ENCODE measurements at places on chromosomes 1 and 21.

- DNase-seq = no peak
These were observed 1.6 kb downstream of the FCN3 start for GRCh38 chr1:27372808-27373690.

DNA sequence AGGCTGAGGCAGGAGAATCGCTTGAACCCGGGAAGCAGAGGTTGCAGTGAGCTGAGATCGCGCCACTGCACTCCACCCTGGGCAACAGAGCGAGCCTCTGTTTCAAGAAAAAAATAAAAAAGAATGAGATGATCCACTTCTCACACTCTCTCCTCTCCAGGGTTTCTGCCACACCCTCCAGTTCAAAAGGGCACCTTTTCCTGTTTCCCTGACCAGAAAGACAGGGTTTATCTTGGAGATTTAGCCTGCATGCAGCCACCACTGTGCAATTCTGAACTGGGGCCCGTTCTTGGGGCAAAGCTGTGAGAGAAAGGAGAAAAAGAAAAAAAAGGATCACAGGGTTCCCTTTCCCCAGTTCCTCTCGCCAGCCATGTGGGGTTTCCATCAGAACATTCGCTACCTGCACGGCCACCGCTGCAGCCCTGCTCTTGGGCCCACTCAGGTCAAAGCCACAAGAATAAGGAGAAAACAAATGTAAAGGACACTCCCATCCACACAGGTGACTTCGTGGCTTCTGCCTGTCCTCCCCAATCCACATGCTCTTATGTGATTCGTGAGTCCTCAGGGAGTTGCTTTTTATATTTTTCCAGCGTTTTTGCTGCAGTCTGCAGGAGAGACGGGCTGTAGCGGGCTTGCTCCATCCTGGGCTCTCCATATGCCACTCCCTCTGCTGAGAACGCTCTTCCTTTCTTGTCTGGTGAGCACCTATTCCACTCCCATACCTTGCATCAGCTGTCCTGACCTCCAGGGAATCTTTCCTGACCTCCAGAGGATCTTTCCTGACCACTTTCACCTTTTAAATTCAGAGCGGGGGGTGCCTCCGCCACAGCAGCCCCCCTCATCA is 26.4 kb downstream of the GNG4 start:
- DNase-seq = no peak

DNA sequence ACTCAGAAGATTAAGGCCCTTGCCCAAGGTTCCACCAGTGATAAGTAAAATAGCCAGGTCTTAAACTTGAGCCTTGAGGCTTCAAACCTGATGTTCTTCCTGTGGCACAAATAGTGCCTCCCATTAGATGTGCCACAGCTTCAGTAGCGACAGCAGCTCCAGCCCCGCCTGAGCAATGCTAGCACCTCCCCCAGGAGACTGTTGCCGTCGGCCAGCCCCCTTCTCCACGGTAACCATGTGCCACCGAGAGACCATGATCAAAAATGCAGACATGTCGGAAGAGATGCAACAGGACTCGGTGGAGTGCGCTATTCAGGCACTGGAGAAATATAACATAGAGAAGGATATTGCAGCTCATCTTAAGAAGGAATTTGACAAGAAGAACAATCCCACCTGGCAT is 32.2 kb downstream of the KLHDC7A start:
- DNase-seq = no peak

- DNase-seq = no peak
These were observed 15.4 kb downstream of the RABGAP1L start for GRCh38 chr1:174174461-174175329.

GRCh38 chr21:33549848-33550771 is 7.3 kb downstream of the SON start:
- no peak for DNase-seq

DNA sequence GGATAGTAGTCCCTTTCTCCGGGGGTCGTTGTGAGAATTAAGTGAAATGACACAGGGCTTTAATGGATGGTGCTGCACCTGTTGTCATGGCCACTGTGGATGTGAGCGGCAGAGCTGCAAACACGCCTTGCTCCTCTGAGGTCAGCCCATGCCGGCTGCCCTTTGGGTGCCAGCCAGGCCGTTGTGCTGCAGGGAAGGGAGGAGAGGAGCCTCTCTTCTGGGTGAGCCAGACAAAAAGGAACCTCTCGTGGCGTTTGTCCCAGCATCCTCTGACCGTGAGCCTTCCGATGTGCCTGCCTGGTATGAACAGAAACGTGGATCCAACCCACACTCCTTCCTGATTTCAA is 383.0 kb upstream of the VAMP3 start:
- DNase-seq = no peak

DNA sequence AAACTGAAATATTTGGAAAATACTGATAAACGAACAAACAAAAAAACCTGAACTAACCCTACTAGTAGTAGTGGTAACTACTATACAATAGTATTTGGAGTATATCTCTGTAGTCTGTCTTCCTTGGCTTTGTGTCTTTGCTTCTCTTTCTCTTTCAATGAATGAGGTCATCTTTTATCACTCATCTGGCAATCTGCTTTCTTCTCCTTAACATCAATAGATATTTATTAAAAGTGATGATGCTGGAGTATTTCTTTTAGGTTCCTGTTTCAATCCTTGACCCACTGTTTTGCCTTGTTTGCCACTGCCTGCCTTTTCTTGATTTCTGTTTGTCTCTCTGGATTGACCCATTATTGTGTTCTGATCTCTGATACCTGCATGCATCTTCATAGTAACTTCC is 71.5 kb downstream of the ROR1 start:
- DNase-seq = no peak

- no peak for DNase-seq
These were observed 21.5 kb downstream of the PRKACB start for GRCh38 chr1:84165601-84166000.

DNA sequence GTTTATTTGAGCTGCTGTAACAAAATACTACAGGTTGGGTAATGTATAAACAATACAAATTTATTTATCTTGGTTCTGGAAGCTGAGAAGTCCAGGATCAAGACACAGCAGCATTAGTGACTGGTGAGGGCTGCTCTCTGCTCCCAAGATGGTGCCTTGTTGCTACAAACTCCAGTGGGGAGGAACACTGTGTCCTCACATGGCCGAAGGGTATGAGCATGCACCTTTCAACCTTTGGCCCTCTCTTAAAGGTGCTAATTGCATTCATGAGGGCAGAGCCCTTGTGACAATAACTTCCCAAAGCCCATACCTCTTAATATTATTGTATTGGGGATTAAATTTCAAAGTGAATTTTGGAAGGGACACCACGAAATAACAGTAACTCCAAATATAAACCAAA is 55.3 kb upstream of the ATP1B1 start:
- no peak for DNase-seq

DNA sequence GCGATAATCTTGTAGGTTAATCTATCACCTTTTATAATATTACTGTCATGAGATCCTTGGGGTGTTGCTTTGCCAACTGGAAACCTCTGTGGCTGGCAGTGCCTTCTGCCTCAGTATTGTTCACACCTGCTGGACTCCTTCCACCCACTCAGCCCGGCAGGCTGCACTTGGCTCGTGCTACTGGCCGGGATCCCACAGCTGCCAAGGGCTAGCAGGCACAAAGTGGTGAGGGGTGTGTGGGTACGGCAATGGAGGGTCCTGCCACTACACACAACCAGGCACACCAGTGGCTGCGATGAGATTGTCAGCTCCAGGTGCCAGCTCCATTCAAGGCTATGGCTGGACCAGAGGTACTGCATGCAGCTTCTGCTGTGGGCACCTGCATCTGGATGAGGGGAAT is 191.2 kb upstream of the LYPLAL1 start:
- DNase-seq = no peak

- DNase-seq = no peak
These were observed 716 bp upstream of the MTARC1 start for GRCh38 chr1:220786057-220786336.

DNA sequence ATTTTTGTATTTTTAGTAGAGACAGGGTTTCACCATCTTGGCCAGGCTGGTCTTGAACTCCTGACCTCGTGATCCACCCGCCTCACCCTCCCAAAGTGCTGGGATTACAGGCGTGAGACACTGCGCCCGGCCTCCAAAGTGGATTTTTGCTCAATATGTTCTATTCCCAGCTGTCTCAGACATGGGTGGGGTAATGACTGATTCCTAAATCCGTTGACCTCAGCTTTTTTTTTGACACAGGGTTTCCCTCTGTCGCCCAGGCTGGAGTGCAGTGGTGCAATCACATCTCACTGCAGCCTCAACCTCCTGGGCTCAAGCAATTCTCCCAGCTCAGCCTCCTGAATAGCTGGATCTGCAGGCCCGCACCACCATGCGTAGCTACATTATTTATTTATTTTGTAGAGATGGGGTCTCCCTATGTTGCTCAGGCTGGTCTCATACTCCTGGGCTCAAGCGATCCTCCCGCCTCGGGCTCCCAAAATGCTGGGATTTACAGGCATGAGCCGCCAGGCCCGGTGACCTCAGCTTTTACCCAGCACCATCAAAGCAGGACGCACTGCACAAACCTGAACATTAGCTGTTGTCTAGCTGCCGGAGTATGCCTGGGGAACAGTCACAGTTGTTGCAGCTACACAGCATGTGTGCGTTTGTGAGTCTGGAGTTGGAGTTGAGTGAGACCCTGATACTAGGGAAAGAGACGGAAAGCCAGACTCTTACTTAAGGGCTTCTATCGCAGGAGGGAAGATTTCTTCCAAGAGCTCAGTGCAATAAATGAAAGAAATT is 43.7 kb upstream of the PSEN2 start:
- DNase-seq = no peak

DNA sequence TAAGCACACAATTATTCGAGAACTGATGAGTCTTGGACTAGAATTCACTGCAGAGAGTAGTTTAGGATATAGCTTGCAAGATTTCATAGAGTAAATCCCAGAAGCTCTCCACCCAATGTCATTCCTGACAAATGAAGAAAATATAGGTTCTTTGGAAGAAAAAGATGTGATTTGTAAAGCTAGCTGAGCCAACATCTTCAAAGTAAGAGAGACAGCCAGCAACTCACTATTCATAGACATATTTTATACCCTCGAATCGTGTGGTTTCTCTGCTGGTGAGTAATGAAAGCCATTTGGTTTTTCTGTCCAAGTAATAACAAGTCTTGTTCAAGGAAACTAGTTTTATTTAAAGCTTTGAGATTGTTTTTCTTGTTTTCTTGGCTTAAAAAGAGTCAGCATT is 165.7 kb upstream of the SYT6 start:
- no peak for DNase-seq

- no peak for DNase-seq
These were observed 28.0 kb downstream of the CRYAA start for GRCh38 chr21:43196826-43197225.

DNA sequence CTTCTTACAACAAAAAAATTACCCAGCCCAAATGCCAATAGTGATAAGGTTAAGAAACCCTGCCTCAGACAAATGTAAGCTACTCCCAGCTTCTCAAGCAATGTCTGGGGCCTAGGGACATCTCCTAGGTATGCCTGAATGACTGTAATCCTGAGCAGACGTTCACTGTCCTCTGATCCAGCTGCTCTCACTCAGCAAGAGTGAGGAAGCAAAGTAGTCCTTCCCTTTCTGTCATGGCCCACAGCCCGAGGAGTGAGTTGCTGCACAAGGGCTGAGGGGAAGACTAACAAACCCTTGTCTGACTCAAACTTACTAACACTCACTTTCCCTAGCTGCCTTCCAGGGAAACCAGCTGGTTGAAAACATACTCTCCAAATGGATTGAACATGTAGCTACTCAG is 124.9 kb upstream of the TNFSF4 start:
- DNase-seq = no peak

- DNase-seq = no peak
These were observed 52.4 kb upstream of the C1orf115 start for GRCh38 chr1:220637759-220638158.
